Activated gamma-delta T cell treated with anti-CD3 and anti-CD28 coated beads, Interleukin-2, amount 50 U/mL, for 16 hours (primary cell): ENCODE measurements at places on chromosomes 6 and 20.

GRCh38 chr20:58084966-58085365 is 143.5 kb downstream of the ANKRD60 start:
- no peak for DNase-seq

DNA sequence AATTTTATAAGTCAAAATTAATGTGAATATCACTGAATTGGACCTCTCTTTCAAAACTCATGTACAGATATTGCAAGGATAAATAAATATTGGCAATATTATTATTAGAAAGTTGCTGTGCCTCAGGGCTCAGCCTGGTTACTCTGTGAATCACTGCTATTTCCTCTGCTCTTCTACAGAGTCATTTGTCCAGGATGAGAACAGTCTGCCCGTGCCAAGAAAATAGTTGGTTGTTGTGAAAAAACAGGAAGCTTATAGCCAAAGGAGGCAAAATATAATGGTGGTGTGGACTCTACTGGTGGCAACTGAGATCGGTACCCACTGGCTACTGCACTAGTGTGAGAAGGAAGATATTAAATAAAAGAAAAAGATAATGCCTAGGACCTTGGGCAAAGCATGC is 93.6 kb downstream of the RIMS1 start:
- DNase-seq: no peak

GRCh38 chr6:78666764-78667163 is 200.6 kb upstream of the IRAK1BP1 start:
- no peak for DNase-seq

- DNase-seq: no peak
These were observed 25.4 kb upstream of the FOXF2 start for GRCh38 chr6:1363729-1364572.

- no peak for DNase-seq
These were observed 21.9 kb downstream of the SIRPD start for GRCh38 chr20:1535420-1536175.

GRCh38 chr6:26241033-26241895 is 123.7 kb upstream of the BTN3A2 start:
- peak; percentile 43 for DNase-seq

DNA sequence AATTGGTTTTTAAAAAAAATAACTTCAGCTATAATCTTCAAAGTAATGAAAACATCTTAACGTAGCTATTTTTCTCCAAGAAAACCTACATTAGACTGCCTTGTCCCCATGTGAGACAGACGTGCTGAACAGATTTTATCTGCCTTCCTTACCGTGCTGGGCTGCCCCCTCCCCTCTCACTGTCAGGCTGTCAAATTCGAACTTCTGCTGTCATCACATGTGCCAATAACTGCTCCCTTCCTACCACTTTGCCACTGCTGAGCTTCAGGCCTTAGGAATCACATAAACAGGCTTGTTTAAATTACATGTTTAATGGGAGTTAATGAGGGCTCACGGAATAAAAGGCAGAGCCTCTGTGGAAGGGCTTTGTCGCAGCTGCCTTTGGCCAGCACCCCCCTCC is 77.0 kb upstream of the NHSL1 start:
- no peak for DNase-seq

GRCh38 chr20:60888771-60889170 is 363.3 kb upstream of the CDH4 start:
- DNase-seq: no peak

- no peak for DNase-seq
These were observed 150.8 kb upstream of the RNF24 start for GRCh38 chr20:4165984-4166725.

DNA sequence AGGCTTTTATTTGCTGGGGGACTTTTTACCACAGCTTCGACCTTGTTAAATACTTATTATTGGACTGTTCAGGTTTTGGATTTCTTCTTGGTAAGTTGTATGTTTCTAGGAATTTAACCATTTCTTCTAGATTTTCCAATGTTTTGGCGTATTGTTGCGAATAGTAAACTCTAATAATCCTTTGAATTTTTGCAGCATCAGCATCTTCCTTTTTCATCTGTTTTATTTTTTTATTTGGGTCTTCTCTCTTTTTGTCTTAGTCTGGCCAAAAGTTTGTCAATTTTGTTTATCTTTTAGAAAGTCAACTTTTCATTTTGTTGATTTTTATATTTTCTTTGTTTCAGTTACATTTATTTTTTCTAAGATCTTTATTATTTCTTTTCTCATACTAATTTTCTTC is 1272.0 kb downstream of the HACE1 start:
- no peak for DNase-seq

DNA sequence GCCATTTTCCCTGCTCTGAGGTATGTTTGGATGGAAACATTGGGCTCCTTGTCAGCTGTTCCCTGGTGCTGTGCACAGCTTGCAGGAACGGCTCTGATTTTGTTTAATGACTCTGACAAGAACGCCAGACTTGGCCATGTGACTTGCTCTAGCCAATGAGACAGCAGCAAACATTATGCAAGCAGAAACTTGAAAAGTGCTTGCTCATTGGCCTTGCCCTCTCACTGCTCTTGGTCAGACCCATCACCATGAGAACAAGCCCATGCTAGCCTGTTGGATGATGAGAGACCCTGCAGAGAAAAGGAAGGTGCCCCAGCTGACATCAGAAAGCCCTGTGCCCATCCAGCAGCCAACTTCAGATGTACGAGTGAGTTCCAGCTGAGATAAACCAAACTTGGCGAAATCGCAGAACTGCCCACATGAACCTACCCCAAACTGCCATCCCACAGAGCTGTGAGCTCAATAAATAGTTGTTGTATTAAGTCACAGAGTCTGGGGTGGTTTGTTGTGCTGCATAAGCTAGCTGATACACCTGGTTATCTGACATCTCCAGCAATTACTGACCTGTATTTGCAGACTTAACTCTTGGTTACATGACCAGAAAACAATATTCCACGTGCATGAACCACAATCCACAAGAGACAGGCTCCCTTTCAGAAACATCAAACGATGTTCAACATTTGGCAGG is 96.9 kb downstream of the JPH2 start:
- DNase-seq: no peak

DNA sequence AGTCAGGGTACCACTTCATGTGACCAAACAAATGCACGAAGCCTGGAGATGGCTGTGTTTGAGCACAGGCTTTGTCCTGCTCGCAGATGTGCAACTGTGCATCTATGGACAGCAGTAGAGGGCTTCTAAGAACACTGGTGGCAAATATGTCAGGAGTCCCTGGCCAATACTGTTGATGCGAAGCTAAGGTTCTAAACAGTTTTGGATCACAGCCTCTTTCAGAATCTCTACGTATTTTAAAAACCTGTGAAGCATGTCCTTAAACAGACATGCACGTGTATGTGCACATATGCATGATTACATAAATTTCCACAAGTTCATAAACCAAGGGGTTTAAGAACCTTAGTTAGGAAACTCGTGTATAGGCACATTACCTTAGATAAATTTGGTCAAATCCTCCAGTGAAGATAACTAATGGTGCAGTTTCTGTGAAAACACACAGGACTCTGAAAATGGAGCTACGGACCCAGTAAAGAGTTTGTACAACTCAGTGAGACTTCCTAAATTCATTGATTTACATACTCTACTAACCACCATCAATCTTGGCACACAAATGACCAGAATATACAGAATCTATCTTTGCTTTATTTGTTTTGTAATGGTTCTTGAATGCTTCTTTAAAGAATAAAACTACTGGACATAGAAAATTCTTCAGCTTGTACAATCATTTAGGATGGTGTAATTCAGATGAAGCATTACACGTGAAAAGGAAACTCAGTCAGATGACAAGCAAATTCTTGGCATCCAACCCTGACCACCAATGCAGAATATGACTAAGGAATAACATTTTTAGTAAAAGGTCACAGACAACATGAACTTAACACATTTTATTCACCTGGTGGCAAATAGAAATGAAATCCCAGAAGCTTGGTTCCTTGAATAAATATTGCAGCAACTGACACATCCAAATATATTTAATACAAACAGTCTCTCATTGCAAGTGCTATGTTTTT is 27.4 kb downstream of the KCNQ5 start:
- no peak for DNase-seq

GRCh38 chr20:58408603-58409246 is 19.7 kb downstream of the VAPB start:
- DNase-seq: no peak

GRCh38 chr20:53384392-53384791 is 209.2 kb downstream of the ZNF217 start:
- DNase-seq: no peak

GRCh38 chr6:73180763-73181619 is 44.3 kb downstream of the KHDC1L start:
- no peak for DNase-seq

GRCh38 chr6:150290429-150290828 is 78.4 kb upstream of the IYD start:
- DNase-seq: no peak

DNA sequence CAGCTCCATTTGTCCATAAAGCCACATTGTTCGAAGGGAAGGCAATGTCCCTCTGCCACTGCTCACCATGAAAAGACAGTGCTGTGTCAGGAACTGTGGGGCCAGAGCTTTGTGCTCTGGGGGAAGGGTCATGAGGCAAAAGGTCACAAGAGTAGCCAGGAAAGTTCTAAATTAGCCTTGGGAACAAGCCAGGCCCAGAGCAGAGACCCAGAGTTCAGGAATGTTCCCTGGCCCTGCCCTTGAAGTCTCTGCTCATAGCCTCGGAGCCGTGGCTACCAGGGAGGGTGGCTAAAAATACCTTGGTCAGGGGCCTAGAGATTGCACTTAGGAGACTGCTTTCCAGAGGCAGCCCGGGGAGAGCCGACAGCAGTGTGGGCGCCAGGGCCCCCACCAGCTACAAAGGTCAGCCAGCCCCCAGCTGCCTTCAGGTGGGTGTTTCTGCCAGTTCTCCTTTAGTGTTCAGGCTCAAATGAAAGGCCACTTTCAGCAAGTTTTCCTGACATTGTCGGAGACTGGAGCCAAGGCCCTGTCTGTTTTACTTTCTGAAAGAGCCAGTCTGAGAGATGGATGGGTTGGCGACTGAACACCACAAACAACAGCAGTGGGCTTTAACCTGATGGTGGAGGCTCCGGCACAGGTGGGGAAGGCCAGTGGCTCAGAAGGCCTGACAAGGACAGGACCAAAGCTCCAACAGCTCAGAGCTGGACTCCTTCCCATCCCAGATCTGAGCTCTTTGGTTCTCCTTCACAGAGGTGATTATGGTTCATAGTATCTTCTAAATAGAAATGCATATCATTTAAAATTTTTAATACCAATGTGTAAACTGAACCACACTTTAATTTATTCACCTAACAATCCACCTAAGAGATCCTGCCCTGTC is 76.2 kb downstream of the CDH26 start:
- DNase-seq: no peak

DNA sequence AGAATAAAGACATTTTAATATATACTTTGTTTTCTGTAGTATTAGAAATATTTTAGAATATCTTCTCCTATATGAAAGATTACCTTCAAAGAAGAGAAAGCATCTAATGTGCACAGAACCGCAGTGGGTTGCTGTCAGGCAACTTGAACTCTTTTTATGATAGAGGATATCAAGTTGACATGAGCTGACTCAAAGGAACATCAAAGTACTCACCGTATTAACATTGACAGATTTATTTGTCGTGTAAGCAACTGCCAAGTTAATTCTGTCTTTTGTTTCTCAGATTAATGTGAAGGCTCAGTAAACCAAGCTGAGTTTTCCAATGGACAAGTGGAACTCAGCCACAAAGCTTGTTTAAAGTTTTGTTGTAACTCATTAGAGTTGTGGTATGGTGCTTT is 2.2 kb upstream of the GINM1 start:
- no peak for DNase-seq

DNA sequence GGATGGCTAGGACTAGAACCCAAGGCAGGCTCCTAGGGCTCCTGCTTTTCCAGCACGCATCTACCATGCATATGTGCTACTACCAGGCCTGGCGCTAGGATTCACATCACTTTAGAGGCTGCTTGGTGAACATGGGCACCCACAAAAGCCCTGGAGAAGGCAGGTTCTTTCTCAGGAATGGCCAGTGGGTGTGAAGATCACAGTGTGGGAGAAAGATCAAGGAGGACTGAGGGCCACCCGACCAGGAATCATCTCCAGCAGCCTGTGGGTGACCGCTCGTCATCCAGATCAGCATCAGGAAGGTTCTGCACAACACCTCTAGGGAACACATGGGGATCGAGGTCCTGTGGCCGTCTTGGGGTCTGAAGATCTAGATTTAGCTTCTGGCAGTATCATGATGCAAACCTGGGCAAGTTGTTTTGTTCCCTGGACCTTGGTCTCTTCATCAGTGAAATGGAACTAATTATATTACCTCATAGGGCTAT is 27.3 kb downstream of the SRSF3 start:
- no peak for DNase-seq

- no peak for DNase-seq
These were observed 57.2 kb upstream of the PCSK2 start for GRCh38 chr20:17169585-17170136.

- no peak for DNase-seq
These were observed 183.4 kb downstream of the ADGRG6 start for GRCh38 chr6:142485256-142485655.

GRCh38 chr6:33668914-33669313 is 42.6 kb downstream of the UQCC2 start:
- DNase-seq: no peak

GRCh38 chr6:151015101-151015700 is 149.7 kb downstream of the MTHFD1L start:
- no peak for DNase-seq

DNA sequence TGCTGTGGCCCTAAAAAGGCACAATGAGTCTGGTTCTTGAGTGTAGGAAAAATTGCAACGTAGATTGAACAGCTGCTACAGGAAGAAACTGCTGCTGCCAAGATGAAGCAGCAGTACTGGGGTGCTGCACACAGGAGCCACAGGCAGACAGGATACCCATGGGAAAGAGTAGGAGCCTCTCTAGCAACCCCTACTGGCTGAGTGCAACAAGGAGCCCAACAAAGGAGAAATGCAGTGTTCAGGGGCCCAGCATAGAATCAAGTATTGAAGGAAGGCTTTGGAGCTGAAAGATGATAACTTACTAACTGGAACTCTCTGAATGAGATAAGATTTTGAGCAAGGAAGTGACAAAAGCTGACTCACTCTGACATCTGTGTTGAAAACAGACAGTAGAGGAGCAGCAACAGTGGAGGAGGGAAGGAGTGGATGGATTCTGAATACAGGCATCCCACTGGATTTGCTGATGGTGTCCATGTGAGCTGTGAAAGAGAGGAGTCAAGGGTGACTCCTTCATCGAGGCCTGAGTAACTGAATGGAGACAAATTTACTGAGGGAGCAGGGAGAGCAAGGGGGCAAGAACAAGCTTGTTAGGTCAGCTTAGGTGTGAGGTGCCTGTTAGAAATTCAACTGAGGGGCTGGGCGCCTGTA is 534.7 kb upstream of the JARID2 start:
- no peak for DNase-seq

GRCh38 chr6:149754548-149754947 is 5.0 kb downstream of the PCMT1 start:
- no peak for DNase-seq
